ENCODE measurements at places on chromosomes 11 and 22.

DNA sequence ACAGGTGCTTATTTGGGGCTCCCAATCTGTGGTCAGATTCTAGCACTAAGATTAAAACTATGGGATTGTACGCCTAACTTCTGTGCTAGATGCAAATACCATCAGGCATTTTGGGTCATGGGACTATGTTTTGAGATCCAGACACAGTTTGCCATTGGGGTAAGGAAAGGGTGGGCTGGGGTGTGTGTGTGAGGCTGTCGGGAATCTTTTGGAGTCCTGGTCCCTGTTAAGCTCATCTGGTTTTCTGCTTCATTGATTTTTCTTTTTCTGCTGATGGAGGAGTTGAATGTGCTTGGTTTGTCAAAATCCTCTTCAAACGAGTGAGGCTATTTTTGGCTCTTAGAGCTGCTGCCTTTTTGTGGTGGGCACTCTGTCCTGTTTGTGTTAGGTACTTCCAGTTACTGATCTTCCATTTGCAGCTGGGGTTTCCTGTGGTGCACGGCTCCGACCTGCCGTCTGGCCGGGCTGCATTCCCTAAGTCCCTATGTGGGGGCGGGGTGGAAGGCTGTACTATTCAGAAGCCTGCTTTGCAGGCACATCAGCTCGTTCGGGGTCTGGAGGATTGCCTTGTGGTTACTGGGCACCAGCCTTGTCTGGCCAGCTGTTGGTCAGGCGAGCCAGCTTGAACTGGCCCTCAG is 2.9 kb downstream of the BCR start:
- peak; percentile 36 for DNase-seq

DNA sequence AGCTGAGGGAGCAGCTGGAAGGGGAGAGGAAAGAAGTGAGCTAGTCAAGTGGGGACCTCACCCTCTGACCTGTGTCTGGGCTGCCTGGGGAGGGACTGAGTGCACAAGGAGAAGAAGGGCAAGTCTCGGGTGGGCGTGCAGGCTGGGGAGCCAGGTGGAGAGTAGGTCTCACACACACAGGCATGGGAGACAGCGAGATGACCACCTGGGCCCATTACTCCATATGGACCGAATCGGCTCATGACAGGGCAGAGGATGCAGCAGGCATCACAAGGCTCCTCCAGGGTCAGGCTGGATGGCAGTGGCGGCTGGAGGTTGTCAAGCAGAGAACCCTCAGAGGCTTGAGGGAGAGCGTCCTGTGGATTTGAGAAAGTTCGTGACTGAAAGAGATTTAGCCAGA is 63.5 kb downstream of the CEP164 start:
- no peak for DNase-seq

- no peak for DNase-seq
Observed at GRCh38 chr11:92439133-92439532, 214.5 kb downstream of the FAT3 start.

DNA sequence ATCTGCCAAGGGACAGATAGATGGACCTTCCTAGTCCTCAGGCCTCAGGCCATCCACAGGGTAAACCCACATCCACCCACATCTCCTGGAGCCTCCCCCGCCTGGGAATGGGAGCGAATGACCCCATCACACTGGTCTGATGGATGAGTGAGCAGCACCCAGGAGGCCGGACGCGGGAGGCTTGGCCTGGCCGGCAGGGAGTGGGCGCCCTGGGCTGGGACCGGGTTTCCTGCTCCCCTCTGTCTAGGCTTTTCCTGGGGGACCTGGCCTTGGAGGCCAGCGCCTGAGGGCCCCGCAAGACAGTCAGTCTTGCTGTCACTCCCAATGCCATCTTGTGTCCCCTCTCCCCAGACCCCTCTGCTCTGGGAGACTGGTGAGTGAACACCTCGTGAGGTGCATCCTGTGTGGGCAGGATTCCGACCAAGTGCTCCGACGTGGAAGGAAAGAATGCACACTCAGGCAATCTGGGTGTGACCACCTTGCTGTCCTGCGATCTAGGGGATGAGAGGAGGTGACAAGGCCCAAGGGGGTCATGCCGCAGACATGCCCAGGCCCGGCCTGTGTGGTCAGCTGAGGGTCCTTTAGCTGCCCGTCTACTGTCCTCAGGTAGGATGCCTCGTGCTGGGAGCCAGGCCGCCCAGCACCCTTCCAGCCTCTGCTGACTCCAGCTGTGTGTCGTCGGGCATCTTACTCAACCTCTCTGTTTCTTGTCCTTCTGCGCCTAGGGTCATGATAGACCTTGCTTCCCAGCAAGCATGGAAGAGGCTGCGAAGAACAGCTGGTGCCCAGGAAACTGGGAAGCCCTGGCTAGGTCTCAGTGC is 26.5 kb upstream of the WNT7B start:
- no peak for DNase-seq

GRCh38 chr22:23526596-23527316 is 53.3 kb downstream of the IGLL1 start:
- no peak for DNase-seq

DNA sequence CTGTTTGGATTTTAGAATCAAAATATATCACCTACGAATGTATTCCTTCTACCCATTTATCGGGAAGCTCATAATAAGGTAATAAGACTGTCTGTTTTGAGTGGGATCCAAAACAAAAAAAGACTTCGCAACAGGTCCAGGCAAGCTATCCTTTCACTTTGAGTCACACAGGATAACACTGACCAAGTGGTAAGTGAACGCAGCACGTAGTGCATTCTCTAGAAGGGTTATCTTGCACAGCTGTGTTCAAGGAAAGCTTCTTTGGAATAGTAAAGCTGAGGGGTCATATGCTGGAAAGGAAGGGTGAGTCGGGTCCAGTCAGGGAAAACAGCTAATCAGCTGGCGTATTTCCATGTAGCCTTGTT is 22.3 kb upstream of the NRGN start:
- DNase-seq, result no peak

- no peak for DNase-seq
Observed at GRCh38 chr11:66363805-66364535, 7.6 kb downstream of the SLC29A2 start.
